ENCODE measurements at places on chromosomes 1 and 21.
A peak's percentile ranks its signal among the peaks of the same experiment; 100 is the strongest.

DNA sequence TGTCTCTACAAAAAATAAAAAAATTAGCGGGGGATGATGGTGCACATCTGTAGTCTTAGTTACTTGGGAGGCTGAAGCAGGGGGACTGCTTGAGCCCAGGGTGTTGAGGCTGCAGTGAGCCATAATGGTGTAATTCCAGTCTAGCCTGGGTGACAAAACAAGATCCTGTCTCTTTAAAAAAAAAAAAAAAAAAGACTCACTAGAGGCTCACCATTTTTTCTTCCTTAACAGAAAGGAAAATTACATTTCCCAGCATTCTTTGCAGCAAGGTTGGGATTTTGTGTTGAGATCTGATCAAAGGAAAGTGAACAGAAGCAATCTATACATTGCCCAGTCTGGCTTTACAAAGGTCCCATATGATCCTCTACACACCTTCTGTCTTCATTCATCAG lies 21.5 kb downstream of the GFI1 start:
- DNase-seq = no peak

DNA sequence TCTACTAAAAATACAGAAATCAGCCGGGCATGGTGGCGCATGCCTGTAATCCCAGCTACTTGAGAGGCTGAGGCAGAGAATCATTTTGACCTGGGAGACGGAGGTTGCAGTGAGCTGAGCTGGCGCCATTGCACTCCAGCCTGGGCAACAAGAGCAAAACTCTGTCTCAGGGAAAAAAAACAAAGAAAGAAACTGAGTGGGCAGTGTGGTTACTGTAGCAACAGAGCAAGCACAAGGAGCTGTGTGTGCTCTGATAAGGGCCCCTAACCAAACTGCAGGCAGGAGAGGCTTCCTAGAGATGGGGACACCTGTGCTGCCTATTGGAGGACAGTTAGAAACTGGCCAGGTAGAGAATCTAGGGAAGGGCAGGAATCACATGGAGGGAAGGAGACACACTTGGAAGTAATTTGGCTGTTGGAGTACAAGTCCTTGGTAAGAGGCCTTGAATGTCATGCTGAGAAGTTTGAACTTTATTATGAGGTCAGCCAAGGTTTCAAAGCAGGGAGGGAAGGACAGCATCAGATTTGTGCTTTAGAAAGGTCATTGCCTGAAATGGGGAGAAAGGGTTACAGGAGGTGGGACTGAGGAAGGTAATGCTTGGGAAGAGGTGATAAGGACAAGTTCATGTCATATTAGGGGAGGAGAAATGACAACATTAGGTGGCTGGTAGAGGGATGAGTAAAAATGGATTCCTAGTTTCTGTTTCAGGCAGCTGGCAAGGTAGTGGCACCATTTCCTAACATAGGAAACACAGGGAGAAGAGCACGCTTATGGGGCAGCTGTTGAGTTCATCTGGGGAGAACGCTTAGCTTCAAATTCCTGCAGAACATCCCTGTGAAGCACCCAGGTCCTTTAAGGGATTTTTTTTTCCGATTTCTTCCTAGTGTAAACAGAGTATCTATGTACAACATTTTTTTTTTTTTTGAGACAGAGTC lies 69.2 kb upstream of the ARTN start:
- no peak for DNase-seq

DNA sequence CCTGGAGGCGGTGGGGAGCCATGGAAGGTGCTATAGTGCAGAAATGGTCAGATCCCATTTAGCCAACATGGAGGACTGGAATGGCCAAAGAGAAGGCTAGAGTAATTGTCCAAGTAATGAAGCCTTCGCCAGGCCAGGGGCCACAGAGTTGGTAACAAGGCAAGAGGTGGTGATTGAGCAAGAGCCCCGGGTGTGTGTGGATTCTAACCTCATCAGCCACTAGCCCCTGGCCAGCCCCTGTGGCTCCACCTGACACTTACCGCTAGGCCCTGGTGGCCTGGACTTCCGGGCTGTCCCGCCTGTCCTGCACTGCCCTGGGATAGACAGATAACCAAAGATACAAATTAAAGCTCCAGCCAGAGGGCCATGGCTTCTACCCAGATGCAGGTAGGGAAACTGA lies 9.9 kb downstream of the COL9A2 start:
- no peak for DNase-seq

GRCh38 chr1:59156526-59157199 lies 140.2 kb upstream of the FGGY start:
- DNase-seq = no peak

DNA sequence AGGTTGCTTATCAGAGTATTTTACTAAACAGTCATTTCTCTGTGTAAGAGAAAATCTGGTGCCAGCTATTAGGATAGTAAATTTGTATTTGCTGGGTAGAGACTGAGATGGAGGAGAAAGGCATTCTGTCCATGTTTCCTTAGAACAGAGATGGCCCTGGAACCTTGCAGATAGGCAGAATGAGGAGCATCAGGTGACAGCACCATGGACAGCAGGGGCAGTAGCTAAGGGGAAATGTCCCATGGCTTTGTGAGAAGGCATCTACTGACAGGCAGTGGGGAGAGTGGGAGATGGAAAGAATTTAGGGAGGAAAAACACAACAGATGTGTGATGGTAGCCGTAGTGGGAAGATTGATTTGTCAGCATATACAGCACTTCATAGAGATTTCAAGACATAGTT lies 105.0 kb downstream of the PRRX1 start:
- DNase-seq = no peak

- DNase-seq = peak; percentile 76
Observed at GRCh38 chr1:35079003-35079930, at the start of gene ZMYM1. TSS of gene ZMYM1 (plus strand) at chr1:35079385. CDS start at chr1:35093988, 14,603 bp downstream.

DNA sequence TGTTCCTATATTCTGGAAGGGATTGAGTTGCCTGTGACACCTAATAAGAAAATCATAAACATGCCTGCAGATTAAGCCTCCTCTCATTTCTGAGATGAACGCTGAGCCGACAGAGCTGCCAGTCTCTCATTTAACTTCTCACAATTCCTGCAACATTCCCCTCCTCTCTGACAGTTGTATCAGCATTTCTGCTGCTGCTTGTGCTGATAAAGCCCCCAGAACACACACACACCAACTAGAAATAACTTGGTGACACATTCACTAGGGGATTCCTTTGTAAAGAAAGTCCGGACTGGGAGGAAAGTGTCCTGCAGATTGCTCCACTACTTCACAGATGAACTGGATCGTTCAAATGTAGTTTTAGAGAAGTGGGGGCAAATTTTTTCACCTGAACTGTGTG lies 437.3 kb downstream of the PLA2G4A start:
- DNase-seq = no peak

DNA sequence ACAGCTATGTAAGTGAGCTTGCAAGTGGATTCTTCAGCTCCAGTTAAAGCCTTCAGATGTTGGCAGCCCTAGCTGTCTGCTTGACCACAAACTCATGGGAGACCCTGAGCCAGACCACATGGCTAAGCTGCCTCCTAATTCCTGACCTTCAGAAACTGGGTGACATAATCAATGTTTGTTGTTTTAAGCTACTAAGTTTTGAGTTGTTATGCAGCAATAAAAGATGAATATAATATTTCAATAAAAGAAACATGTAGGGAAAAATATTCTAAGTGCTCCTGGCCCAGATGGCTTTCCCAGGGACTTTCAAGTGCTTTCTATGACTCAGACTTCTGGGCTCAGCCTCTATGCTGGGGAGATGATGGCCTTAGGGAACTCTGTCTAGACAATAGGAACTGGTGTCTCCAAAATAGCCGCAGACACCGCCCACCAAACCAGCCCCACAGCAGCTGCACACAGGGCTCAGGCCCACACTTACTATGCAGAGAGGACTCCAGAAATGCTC lies 20.3 kb upstream of the AZIN2 start:
- DNase-seq = no peak

Data from stimulated activated CD4-positive, alpha-beta T cell treated with anti-CD3 and anti-CD28 coated beads, Interleukin-2, amount 100 ng/mL, for 4 hours (primary cell).